ENCODE measurements at places on chromosomes 12 and 14. TPM values are rescaled to one million over a fixed set of nuclear protein-coding genes. Genes with fewer than 3 reads are reported as not detected.

Gene CIT
- total RNA-seq, result 27.0 TPM

DNA sequence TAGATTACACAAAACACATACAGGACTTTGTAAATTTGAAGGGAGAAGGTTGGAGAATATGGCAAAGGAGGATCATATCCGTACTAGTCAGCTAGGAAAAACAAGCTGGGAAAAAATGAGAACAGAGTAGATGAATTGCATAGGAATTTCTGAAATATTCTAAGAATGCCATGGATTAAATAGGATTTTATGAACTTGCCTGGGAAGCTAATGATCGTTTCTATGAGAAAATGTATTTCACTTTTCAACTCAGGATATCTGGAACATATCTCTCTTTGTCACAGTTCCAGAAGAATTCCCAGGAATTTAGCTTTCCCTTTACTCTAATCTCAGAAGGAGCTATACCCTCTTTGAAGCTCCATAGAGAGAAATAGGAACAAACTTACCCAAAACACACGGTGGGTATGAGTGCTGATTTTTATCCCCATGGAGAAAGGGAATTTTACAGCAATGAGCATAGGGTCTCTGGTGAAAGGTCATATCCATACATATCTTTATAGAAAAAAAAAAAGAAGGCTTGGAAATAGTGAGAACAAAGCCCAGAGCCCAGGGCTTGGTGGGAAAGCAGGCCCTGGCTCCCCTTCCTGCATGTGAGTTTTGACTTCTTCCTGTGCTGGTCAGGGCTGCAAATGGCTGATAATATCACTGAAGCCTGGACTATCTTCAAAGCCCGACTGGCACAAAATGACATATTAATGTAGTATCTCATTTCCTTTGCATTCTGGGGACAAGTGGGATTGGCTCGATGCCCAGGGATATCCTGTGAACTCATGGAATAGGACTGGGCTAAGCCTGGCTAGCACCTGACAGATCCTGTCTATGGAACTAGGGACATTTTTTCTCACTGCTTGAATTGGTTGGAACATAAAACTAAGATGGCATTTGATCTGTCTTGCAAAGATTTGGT is 136.3 kb downstream of the AEBP2 start:
- no peak for DNase-seq

- DNase-seq, result no peak
Observed at GRCh38 chr12:24424376-24424775, 474.9 kb upstream of the SOX5 start.

- no peak for DNase-seq
Observed at GRCh38 chr12:20120403-20120725, 248.0 kb upstream of the PDE3A start.

DNA sequence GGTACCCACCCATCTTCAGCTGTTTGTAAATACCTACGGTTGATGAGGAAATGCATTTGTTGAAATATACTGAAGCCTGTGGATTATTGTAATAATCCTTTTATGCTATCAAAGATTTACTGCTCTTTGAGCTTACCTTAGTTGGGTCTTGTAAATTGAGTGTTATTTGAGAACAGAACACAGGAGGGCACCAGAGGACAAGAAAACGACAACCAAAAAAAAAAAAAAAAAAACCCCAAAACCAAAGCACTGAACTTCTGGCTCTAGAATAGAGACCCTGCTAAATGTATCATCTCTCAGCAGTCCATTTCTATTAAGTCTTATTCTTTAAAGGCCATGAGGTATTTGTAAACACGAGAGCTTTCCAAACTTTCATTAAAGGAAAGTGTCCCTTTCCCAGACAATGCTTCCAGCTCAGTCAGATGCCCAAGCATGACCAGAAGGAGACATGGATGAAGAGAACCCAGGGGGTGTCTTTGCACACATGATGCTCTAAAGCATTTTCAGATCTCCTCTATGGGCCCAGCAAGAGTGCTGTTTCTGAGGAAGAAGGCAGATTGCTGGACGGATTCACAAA is 763.9 kb downstream of the NRXN3 start:
- DNase-seq, result no peak

Gene CACNA1C
- total RNA-seq, result 13.5 TPM

DNA sequence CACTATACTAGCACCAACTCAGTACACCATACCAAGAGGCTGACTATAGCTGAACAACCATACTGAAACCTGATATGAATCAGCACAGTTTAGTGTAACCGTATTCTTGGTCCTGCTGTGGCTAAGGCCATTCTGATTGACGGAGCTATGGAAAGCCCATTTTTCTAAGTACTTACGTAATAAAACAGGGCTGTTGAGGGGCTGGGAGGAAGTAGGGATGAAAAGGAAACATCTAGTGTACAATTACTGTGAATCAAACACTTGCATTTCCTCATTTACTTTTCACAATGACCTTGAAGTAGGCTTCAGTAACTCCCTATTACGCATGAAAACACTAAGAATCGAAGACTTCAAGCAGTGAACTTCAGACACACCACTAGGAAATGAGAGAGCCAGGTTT is 198.2 kb downstream of the BTG1 start:
- DNase-seq, result no peak

DNA sequence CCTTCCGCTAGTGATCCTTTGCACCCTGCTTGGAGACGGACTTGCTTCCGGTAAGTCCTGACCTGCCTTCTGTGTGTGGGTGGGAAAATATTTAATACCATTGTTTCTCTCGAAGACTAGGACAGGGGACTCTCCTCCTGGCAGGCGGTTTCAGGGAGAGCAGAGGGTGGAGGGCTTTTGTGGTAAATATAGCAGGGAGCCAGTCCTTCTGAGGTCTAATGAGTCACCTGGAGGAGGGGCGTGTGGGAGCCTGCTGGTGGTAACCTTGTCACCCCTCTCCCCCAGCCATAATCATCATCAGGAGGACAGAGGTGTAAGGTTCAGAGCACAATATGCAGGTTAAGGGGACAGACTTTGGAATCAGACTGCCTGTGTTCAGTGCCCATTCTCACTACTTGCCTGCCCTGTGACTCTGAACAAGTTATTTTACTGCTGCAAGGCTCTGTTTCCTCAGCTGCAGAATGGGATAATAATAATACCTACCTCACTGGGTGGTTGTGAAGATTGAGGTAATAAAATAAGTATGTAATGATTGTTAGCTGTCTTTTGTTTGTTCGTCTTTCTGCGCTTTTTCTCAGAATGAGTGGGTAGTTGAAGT is 47.4 kb downstream of the SUSD6 start:
- no peak for DNase-seq

- no peak for DNase-seq
Observed at GRCh38 chr12:76337583-76337982, 10.6 kb downstream of the BBS10 start.

GRCh38 chr14:62692490-62693106 is 352.7 kb downstream of the KCNH5 start:
- DNase-seq, result no peak
